ENCODE measurements at places on chromosomes 2 and 18. TPM values are rescaled to one million over a fixed set of nuclear protein-coding genes. Genes with fewer than 3 reads are reported as not detected.
A peak's percentile ranks its signal among the peaks of the same experiment; 100 is the strongest.

The AGPS gene
- total RNA-seq: 34.5 TPM

The TIGD1 gene
- 4.6 TPM for total RNA-seq

The MSTN gene
- 0.23 TPM for total RNA-seq

The POTEI gene
- 0.03 TPM for total RNA-seq

The RAB17 gene
- 64.8 TPM for total RNA-seq

The SPATA3 gene
- total RNA-seq: not detected

The GPR45 gene
- total RNA-seq: not detected

The METAP1D gene
- total RNA-seq: 2.7 TPM

The FIGLA gene
- not detected for total RNA-seq

The STPG4 gene
- total RNA-seq: 0.20 TPM

The DSC1 gene
- total RNA-seq: not detected

The LONRF2 gene
- total RNA-seq: 11.2 TPM

DNA sequence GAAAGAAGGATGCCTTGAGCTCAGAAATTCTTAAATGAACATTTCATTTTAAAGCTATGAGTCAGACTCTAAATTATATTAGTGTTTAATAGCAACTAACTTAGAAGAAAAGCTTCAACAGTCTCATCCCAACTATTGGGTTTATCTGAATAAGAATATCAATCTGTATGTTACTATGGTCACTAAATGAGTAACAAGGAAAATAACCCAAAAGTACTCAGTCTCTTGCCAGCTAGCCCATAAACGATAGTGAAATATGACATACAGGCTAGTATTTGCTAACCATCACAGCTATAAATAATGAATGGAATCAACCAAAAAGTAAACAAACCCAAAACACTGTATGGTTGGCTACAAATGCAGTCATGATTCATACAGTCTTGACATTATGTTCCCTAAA lies 174.9 kb downstream of the RAB3GAP1 start:
- DNase-seq: no peak

DNA sequence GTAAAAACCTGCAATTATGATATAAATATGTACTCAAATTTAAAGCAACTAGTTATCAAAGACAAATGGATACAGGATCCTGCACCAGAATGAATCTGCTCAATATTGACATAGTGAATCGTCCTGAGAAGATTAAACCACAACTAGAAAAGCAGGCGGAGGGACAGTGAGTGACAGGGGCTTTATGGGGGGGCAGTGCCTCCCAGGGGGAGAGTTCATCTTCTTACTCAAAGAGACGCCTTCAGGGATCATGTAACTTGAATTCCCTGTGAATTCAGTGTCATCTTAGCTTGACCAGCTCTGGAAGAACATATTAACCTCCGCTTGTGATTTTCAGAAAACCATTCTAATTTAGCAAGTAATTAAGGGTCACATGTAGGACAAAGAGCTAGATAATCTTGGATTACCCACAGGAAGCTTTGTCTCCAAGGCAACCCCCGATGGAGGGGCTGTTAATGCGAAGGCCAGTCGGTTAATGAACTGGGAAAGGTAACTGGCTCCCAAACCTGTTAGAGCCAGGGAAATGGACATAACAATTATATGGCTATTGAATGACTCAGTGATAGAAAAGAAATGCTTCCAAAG lies 17.4 kb upstream of the LMAN1 start:
- DNase-seq: no peak

- peak; percentile 30 for DNase-seq
Measured at GRCh38 chr18:61322265-61322873, 10.9 kb upstream of the CDH20 start.

- no peak for DNase-seq
Measured at GRCh38 chr2:35785564-35785963, 570.0 kb upstream of the CRIM1 start.

DNA sequence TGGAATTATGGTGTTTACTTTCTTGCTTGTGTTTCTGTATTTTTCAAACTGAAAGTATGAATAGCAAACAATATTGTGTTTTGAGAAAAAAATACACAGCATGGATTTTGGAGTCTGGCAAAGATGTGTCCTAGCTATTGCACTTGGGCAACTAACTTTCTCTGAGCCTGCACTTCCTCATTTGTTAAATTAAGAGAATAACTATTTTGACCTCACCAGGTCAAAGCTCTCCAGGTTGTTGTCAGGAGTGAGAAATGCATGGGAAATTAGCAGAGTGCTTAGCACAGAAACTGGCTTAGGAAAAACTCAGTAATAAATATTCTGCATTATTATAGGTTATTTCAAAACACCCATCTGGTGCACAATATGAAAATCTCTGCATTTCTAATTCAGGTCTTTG lies 28.2 kb downstream of the LYPD1 start:
- no peak for DNase-seq

GRCh38 chr2:26840937-26841610 lies 6.9 kb upstream of the DPYSL5 start:
- no peak for DNase-seq

DNA sequence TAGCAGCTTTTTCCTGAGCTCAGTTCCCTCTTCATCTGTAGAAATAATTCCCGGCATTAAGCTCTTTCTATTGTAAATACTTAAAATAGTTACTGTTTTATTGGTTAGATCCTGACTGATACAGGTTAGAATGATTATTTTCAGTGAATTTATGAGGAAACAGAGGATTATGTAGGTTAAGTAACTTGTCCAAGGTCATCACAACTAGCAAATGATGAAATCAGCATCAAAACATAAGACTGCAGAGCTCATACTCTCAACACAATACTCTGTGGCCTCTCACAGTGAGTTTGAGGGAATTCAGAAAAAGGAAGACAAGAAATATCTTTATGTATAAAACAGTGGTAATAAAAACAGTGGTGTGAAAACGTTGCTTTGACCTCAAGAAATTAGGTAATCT lies 113.2 kb upstream of the DLX2 start:
- no peak for DNase-seq

GRCh38 chr2:109348671-109349502 lies 219.9 kb downstream of the SH3RF3 start:
- no peak for DNase-seq

GRCh38 chr18:56889621-56890020 lies 238.5 kb downstream of the WDR7 start:
- no peak for DNase-seq

GRCh38 chr2:96156011-96156820 lies 11.0 kb upstream of the DUSP2 start:
- no peak for DNase-seq

- DNase-seq: no peak
Measured at GRCh38 chr2:213261715-213262114, 22.5 kb upstream of the SPAG16 start.

DNA sequence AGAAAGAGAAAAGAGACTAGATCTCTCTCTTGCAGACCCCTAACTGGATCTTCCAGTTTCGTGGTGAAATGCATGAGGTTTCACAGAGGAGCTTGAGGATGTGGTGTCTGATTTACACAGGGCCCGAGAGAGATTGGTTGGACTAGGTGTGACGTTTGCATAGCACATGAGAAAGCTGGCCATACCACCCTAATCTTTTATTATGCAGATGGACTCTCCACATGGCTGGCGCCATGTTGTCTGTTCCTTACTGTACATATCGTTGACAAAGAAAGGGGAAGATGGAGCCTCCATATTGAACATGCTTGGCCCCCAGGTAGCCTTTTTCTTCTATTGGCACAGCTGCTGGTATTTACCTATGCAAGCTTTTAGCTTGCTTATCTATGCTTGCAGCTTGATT lies 27.5 kb upstream of the PGAP1 start:
- no peak for DNase-seq

- DNase-seq: peak; percentile 8
Measured at GRCh38 chr18:47749600-47749973, 180.9 kb downstream of the SMAD2 start.

GRCh38 chr2:6826081-6826913 lies 39.4 kb downstream of the CMPK2 start:
- DNase-seq: peak; percentile 21

All from mucosa of gallbladder (tissue), 1 donor.